ENCODE measurements at places on chromosomes 7 and 10.

GRCh38 chr10:98444314-98445006 is 2.3 kb downstream of the HPS1 start:
- DNase-seq: no peak

DNA sequence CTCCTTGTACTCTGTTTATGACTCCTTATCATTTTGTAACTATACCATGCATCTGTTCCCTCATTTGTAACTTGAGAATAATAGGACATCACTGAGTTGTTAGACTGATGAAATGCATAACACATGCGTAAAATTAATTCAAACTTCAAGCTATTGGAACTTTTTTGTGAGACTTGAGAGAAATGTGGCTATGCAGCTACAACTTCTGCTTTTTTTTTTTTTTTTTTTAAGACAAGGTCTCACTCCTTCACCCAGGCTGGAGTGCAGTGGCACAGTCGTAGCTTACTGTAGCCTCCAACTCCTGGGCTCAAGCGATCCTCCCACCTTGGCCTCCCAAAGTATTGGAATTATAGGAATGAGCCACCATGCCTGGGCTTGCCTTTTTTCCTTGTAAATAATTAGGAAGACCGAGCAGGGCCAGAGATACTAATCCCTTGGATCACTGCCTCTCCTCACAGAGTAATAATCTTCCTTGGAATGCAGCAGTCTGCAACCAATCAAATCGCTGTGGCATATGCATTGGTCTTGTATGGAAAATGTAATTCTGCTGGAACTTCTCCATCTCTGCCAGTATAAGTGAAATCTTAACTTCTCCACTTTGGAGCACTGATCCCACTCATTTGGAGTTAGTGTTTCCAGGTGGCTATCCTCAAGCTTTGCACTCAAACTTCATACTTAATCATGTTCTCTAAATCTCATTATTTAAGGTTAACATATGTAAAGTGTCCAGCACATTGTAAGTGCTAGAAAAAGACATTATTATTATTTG is 2.0 kb upstream of the PANK1 start:
- no peak for DNase-seq

- DNase-seq: no peak
Measured at GRCh38 chr10:132101529-132101928, 35.8 kb downstream of the JAKMIP3 start.

- no peak for DNase-seq
Measured at GRCh38 chr7:149495785-149496641, 1.6 kb downstream of the ZNF746 start.

DNA sequence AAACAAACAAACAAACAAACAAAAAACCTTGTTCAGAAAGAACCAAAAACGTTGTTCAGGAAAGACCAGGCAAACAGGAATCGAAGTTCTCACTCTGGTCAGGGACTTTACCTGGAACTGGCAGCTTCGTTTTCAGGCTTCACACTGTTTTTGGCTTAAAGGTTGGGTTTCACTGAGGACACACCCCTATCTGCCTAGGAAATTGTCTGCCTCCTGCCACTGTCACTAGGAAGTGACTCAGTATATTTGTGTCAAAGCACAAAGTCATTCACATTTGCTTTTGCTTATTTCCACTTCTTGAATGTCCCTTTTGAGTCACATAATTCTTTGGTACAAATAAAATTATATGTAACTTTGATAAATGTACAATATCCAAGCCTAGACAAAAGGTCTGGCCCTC is 37.9 kb downstream of the PNLIPRP3 start:
- DNase-seq: no peak

DNA sequence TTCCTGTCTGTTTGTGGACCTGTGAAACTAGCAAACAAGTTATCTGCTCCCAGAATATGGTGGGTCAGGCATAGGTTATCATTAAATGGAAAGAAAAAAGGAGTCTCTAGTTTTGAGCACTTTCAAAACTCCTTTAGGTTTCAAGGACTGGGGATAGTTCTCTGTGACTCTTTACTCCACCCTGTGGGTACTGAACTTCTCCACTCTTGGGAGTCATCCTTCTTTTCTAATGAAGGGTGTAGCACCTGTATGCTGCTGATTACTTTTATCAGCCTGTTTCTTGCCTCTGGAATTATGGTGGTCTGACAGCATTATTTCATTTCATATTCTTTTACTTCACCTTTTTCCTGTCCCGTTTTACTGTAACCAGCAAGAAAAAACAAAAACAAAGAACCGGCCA is 6.7 kb downstream of the GNAI1 start:
- DNase-seq: no peak

DNA sequence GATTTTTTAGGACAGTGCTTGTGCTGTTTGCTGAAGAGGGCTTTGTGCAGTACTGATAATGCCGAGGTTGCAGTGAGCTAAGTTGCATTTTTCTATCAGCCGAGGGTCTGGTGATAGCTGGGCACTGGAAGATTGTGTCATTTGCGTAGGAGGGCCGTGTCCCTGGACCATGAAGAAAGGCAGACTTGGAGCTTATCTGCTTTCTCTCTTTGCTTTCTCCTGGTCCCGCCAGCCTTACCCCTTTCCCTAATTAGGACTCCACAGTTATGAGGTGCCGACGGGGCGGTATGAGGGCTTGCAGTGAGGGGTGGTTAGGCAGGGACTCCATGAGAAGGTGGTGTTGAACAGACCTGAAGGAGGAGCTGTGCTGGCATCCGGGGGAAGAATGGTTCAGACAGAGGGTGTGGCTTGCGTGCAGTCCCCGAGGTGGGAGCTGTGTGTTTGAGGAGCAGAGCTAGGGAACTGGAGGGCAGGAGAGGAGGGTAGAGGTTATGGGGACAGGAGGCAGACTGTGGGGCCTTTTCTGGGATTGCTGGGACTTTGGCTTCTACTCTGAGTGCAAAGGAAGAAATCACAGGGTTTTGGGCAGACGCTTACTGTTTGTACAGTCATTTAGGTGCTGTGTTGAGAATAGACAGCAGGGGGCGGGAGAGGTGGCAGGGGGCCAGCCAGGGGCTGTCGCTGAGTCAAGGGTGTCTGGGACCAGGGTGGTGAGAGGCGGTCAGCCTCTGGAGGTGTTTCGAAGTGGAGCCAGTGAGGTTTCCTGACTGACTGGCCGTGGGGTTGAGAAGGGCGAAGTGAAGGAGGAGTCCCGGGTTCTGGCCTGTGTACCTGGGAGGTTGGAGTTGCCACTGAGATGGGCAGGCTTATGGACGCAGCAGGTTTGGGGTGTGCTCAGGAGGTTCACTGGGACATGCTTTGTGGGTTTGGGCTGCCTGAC is 43.4 kb downstream of the PRF1 start:
- peak; percentile 24 for DNase-seq

GRCh38 chr7:77484785-77485184 is 52.3 kb upstream of the PTPN12 start:
- DNase-seq: no peak

DNA sequence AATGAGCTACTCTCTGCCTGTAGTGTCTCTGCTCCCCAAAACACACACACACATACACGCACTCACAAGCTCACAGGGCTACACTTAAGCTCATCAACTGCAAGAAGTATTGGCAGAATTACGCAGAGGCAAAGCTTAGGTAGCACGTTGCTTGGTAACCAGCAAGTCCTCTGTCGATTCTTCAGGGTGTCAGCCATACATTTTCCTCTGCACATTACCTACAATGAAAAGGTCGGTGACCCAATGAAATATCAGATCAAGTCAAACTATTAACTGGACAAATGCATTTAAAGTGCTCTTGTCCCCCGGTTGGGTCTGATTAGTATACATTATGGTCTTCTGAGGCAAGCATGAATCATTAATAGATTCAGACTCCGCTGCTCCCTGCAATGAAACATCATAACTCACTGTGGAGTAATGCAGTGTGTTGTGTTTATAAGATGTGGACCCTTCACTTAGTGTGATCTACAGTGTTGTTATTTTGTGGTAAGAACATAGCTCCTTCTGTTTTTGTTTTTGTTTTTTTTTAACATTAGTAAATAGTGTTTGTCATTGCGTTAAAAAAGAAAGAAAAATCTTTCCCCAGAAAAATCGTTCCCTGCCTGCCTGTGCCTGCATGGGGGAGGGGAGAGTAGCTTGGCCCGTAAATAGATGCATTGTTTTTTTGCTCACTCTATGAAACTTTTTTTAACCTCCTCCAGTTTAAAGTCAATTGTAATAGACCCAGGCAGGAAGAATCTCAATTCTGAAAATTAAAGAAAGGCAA is 325.5 kb downstream of the SFMBT2 start:
- DNase-seq: no peak

GRCh38 chr7:156985101-156985992 is 25.1 kb downstream of the MNX1 start:
- no peak for DNase-seq

DNA sequence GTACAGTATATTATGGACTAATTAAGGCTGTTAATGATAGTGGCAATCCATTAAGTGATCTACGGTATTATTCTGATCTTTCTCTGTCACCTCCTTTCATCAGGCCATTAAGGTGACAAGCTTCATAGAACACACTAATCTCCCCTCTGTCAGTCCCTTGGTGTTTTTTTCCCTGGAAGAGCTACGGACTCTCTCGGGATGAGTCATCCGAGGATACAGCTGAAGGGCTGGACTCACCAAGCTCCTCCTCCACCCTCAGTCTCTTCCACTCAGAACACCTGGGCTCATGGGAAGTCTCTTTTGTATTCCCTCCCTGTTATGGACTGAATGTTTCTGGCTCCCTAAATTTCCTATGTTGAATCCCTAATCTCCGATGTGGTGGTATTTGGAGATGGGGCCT is 69.8 kb upstream of the PLXNA4 start:
- no peak for DNase-seq

DNA sequence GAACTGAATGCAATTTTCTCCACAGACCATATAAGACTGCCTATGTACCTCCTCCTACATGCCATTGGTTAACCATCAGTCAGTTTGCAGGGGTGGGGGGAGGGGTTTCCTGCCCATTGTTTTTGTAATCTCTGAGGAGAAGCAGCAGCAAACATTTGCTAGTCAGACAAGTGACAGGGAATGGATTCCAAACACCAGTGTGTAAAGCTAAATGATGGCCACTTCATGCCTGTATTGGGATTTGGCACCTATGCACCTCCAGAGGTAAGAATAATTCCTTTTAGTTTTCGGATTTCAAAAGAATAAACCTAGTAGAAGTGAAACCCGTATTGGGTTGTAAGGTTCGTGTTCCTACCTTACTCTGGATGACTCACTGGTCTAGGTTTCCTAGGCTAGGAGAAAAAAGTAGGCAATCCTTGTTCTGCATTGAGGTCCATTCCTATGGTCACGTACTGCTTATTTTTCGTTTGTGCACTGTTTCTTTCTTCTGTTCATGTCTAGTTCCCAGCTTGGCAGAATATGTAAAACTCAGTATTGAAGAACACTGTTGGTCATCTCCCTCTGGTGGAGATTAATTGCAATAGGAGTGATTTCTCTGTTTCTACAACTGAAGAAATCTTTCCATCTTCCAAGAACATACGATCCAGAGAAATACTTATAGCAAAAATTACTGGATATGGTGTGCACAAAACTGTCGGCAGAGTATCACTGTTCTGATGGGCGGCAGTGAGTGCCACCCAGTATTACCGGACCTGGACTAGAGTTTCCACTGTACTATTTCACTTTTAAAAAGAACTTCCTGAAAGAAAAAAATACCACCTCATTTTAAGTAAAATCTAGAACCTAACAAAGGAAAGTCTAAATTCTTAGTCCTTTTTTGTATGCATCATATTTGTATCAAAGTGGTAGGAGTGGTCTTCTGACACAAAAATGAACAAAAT is at the start of gene AKR1C3:
Gene AKR1C3 (plus strand): TSS at position 150 of the 941 bp plus-strand sequence. CDS start 31 bp downstream, at position 181.
- DNase-seq: no peak

- no peak for DNase-seq
Measured at GRCh38 chr7:1676550-1677078, 6.5 kb downstream of the ELFN1 start.

DNA sequence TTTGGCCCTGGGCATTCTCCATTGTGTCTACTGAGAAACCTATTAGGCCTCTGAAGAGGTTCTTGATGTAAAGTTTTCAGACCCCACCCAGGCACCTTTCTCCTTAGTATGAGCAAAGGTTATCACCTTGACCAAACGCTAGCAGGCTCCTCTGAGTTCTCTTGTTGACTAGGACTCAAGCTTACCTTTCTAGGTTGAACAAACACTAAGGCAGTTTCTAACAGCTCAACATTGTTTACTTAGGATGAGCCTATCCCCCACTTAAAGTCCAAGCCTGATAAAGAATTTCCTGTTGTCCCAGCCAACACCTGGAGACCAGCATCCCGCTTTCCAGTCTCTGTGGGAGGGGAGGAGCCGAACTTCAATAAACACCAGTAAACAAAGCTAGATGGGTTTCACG is 26.3 kb upstream of the ITGB8 start:
- DNase-seq: no peak

DNA sequence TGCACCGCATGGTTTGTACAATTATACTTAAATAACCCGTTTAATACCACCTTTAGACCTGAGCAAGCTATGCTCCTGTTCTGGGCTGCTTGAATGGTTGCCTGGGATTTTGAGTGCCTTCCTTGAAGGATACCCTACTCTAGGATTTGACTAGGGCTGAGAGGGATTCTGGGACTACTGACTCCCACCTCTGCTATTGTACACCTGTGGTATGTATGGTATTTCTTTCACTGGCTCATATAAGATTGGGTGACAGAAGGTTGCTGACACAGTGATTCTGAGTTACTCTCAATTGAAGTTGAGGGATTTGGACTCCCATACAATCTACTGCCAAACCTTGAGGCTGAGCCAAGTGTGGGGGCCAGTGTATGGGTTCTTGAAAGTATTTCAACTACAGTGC is 494.4 kb upstream of the SEMA3D start:
- no peak for DNase-seq

GRCh38 chr10:28343252-28343651 is 40.4 kb upstream of the MPP7 start:
- DNase-seq: no peak

DNA sequence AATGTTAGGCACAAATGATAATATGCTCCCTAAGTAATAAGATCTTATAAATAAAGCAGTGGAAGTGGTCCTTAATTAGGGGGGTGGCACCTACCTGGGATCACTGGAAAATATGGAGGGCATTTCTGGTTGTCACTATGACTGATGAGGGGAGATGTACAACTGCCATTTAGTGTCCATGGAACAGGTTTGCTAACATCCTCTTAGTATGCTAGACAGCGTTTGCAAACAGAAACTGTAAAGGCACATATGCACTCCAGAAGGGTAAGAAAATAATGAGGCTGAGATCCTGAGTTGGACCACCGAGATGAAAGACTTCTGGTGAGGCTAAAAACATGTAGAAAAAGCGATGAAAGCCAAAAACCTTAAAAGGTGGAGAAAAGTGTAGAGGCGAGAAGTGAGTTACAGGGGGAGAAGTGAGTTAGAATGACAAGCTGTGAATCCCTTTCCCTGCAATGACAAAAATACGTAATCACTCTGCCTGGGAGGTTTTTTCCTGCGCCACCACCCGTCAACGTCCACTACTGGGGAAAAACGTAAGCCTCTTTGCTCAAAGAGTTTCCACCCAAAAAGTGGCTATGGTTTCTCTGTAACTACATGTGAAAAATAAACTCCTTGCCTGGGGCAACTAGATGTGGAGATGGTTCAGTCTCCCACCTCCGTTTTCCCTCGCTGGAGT is 767 bp downstream of the KRIT1 start:
- DNase-seq: no peak

- no peak for DNase-seq
Measured at GRCh38 chr7:47580811-47581331, 1.0 kb downstream of the TNS3 start.

Measured in activated T-helper 1 cell treated with anti-CD3 and anti-CD28 coated beads, Interleukin-2, amount 50 U/mL, for 16 hours (primary cell).